ENCODE measurements at places on chromosomes 5 and 9. TPM values are rescaled to one million over a fixed set of nuclear protein-coding genes. Genes with fewer than 3 reads are reported as not detected.

GRCh38 chr9:35490155-35490909, 421 bp downstream of the RUSC2 start:
- peak; percentile 65 for DNase-seq

Gene CKMT2
- 1,016 TPM for total RNA-seq

Gene SLC6A7
- total RNA-seq: not detected

Gene MEIKIN
- total RNA-seq: 0.20 TPM

- DNase-seq: no peak
These were observed 411.7 kb upstream of the SLC24A2 start for GRCh38 chr9:20200581-20200980.

- DNase-seq: no peak
These were observed 62.0 kb upstream of the GLRX start for GRCh38 chr5:95884511-95884910.

Gene TMEM171
- total RNA-seq: not detected

DNA sequence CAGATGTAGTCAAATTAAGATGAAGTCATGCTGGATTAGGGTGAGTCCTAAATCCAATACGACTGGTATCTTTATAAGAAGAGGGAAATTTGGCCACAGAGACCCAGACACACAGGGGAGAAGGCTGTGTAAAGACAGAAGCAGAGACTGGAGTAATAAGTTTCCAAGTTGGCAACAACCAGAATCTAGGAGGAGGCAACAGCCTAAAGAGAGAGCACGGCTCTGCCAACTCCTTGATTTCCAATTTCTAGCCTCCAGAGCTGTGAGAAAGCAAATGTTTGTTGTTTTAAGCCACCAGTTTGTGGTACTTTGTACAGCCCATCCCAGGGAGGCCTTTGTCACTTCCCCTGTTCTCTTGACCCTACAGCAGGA, 74.4 kb downstream of the ATG10 start:
- no peak for DNase-seq

Gene OCLN
- 1.8 TPM for total RNA-seq

DNA sequence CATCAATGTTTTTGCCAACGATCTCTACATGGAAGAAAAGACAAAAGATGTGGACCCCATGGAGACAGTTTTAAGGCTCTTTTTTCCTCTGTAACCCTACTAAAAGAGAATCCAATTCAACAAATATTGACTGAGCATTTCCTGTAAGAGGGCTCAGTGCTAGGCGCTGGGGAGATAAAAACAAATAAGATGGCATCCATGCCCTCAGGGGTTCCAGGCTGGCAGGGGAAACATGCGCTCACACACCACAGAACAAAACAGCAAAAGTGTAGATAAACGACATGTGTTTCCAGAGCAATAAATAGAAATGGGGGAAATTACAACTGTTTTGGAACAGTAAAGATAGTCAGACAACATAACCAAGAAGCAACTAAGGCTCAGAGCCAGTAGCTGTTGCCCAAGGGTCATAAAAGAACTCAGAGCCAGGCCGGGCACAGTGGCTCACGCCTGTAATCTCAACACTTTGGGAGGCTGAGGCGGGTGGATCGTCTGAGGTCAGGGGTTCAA, 25.2 kb downstream of the ZNF608 start:
- DNase-seq: no peak

GRCh38 chr5:43066799-43067741, 27.0 kb upstream of the ANXA2R start:
- peak; percentile 87 for DNase-seq

All from right cardiac atrium (tissue), 5 donors.